H7 (cell line): ENCODE measurements at places on chromosomes 4 and X. TPM values are rescaled to one million over a fixed set of nuclear protein-coding genes. Genes with fewer than 3 reads are reported as not detected.

GRCh38 chr4:56630876-56631666, 50.0 kb downstream of the HOPX start:
- no peak for DNase-seq

Gene GABRE
- 2.8 and 4.4 TPM in 2 replicates for total RNA-seq

DNA sequence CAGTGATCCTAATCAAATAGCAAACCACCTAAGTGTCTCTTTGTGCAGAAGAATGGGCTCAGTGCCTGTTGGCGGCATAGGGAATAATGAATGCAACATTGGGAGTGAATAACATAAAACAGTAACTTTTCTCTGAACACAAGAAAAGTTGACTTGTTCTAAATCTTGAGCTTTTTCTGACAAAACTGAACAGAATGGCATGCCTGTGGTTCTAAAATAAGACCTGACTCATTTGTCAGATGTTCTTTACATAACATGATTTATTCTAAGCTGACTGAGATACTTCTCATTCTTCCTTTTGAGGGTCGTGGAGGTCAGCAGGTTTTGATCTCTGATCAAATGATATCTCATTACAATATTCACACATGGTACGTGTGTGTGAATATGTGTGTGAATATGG, 165.4 kb upstream of the WDR1 start:
- DNase-seq = no peak

DNA sequence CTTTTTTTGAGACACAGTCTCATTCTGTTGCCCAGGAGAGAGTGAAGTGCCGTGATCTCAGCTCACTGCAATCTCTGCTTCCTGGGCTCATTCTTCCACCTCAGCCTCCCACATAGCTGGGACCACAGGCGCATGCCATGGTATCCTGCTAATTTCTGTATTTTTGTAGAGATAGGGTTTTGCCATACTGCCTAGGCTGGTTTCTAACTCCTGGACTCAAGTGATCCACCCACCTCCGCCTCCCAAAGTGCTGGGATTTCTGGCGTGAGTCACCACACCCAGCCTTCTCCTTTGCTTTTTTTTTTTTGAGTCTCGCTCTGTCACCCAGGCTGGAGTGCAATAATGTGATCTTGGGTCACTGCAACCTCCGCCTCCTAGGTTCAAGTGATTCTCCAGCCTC, 94.1 kb downstream of the PDS5A start:
- no peak for DNase-seq

Gene CXCR3
- total RNA-seq = not detected in 2 replicates

Gene PRKG2
- 2.2 and 3.1 TPM in 2 replicates for total RNA-seq

DNA sequence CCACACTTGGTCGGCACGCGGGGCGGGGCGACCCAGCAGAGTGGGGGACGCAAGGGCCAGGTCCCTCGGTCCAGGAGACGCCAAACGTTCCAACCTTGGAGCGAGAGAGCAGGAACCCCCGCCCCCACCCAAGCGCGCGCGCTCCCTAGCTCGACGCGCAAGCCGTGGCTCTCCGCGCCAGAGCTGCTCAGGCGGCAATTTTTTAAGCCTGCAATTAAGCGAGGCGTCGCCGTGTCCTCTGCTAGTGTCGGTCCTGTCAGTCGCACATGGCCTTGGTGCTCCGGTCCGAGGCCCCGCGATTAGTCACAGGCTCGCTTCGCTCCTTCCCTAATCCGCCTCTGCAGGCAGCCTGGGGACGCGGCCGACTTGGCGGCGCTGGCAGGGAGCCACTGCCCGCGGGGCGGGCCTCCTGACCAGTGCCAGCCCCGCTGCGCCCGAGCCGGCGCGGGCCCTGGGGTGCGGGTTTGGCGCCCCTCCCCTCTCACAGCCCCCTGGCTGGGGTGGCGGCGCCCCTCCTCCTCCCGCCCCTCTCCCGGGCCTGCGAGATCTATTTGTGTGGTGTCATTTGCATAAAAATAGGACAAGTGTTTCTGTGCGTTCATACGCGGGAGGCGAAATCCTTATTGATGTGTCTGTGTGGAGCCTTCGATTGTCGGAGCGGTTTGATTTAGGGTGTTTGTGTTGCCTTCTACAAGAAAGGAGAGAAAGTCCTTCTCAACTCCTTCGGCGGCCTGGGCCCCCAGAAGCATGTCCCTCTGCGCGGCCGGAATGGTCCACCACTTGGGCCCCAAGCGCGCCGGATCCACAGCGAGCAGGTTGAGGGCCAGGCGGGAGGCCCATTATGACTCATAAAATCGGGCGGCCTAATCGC, 9.8 kb upstream of the BCOR start:
- DNase-seq = peak; percentile 83

GRCh38 chrX:5979338-5979737, 249.3 kb downstream of the NLGN4X start:
- DNase-seq = no peak
